Activated naive CD4-positive, alpha-beta T cell treated with anti-CD3 and anti-CD28 coated beads, Interleukin-2, amount 10 ng/mL, durations not matched to agents 5 hours and 36 hours (primary cell): ENCODE measurements at places on chromosomes 2 and 18. TPM values are rescaled to one million over a fixed set of nuclear protein-coding genes. Genes with fewer than 3 reads are reported as not detected.

The CLEC4F gene
- not detected for total RNA-seq

The ST3GAL5 gene
- 69.0 TPM for total RNA-seq

The IL36RN gene
- total RNA-seq, result not detected

The GREB1L gene
- total RNA-seq, result not detected

The CCDC74B gene
- total RNA-seq, result 0.77 TPM

The C2orf66 gene
- total RNA-seq, result 0.28 TPM

The CLHC1 gene
- 11.3 TPM for total RNA-seq

The IRS1 gene
- total RNA-seq, result 10.5 TPM

The CNRIP1 gene
- not detected for total RNA-seq

The TLX2 gene
- total RNA-seq, result 0.55 TPM

The MARCO gene
- total RNA-seq, result not detected

The DPP10 gene
- not detected for total RNA-seq

The LRATD1 gene
- total RNA-seq, result not detected

The L3MBTL4 gene
- total RNA-seq, result 0.10 TPM

The GKN2 gene
- not detected for total RNA-seq

The INSIG2 gene
- 26.1 TPM for total RNA-seq

The GCKR gene
- total RNA-seq, result not detected

The XPO1 gene
- total RNA-seq, result 162 TPM

The CYS1 gene
- total RNA-seq, result 0.28 TPM

The TUBA4A gene
- total RNA-seq, result 217 TPM

The VAMP5 gene
- total RNA-seq, result 85.3 TPM

The CREG2 gene
- total RNA-seq, result 0.43 TPM

The GREB1 gene
- 0.24 TPM for total RNA-seq

The MAL gene
- total RNA-seq, result 354 TPM

The GPBAR1 gene
- 0.63 TPM for total RNA-seq

The CD302 gene
- 0.50 TPM for total RNA-seq

The IL36A gene
- not detected for total RNA-seq

The OST4 gene
- total RNA-seq, result 380 TPM

The SIX3 gene
- total RNA-seq, result not detected

The CD226 gene
- total RNA-seq, result 65.4 TPM

The TMEM198 gene
- total RNA-seq, result 0.46 TPM

The QPCT gene
- not detected for total RNA-seq

The CHMP3 gene
- total RNA-seq, result 49.8 TPM

The NEU2 gene
- not detected for total RNA-seq

The CHAC2 gene
- 8.1 TPM for total RNA-seq

The CFAP221 gene
- not detected for total RNA-seq

The TYMS gene
- 244 TPM for total RNA-seq

The TTC21B gene
- total RNA-seq, result 17.1 TPM

The ABCG5 gene
- not detected for total RNA-seq

The MPP4 gene
- total RNA-seq, result not detected

The IL36G gene
- total RNA-seq, result not detected

The MROH2A gene
- not detected for total RNA-seq

The APCDD1 gene
- not detected for total RNA-seq

The CYB5A gene
- total RNA-seq, result 25.4 TPM

The OSR1 gene
- not detected for total RNA-seq

The SLC35G4 gene
- total RNA-seq, result not detected

The CNTNAP5 gene
- total RNA-seq, result not detected

The CRIM1 gene
- 4.2 TPM for total RNA-seq

The TMEM247 gene
- not detected for total RNA-seq

The C2orf72 gene
- 0.65 TPM for total RNA-seq

The ALK gene
- total RNA-seq, result not detected

The DSC3 gene
- total RNA-seq, result not detected

The METTL4 gene
- 22.0 TPM for total RNA-seq

The TUBA3E gene
- total RNA-seq, result not detected

The DUSP2 gene
- total RNA-seq, result 21.3 TPM
